ENCODE measurements at places on chromosomes 13 and 19. TPM values are rescaled to one million over a fixed set of nuclear protein-coding genes. Genes with fewer than 3 reads are reported as not detected.

ZNF491 gene
- 0.77 TPM for polyA plus RNA-seq

CTXN1 gene
- polyA plus RNA-seq: 53.8 TPM

S1PR4 gene
- not detected for polyA plus RNA-seq

DNA sequence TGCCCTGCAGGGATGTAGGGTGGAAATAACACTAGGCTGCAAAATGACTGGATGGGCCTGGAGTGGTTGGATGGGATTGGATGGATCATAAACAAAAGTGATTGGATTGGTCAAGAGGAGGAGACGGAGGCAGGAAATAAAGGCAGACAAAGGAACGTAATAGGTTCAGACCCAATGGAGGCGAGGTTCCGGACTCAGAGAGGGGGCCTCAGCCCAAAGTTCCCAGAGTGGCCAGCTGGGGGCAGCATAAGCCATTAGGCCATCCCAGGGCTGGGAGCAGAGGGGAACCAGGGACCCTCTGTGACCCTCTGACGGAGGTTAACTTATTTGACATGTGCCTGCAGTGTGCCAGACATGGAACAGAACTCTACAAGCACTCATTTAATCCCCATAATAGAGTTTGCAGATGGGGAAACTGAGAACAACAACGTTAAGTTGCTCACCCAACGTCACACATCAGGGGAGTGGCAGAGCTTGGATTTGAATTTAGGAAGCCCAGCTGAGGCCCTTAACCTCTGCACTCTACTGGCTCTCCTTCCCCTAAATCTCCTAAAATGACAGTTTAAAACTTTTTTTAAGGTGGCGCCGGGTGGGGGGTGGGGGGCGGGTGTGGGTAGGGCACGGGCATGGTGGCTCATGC, 15.3 kb upstream of the MAP1S start:
- no peak overlapping the region for H3K4me3 ChIP-seq
- no peaks in the 10 kb centered on the region for H3K27me3 ChIP-seq
- DNase-seq: peak; percentile 80
- H3K36me3 ChIP-seq: no peaks in the 10 kb centered on the region
- no peaks in the 10 kb centered on the region for H3K4me1 ChIP-seq

DNA sequence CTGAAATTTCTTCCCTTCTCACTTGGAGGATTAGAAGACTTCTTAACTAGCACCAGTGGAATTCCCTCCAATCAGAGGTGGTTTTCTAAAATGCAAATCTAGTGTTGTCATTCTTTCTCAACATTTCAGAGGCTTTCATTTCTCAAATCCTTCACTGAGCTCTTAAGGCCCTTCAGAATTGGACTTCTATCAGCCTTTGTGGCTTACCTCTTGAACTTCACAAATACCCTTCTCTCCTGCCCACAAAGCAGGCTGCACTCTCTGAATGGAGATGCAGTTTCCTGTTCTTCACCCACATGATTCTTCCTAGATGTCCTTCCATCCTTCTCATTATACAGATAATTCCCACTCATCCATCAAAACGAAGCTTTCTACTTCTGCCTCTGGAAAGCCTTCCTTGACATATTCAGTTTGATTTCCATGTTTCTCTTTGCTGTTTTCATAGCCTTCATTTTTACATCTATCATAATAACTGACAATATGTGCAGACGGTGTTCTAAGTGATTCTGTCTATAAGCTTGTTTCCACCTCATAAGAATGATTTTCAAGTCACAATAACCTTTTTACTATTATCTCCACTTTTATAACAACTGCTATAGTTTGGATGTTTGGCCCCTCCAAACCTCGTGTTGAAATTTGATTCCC, 123.1 kb upstream of the GPR12 start:
- no peaks in the 10 kb centered on the region for H3K27me3 ChIP-seq
- H3K4me3 ChIP-seq: no peak overlapping the region
- H3K4me1 ChIP-seq: peaks cover 11% of the 10 kb centered on the region
- H3K36me3 ChIP-seq: no peaks in the 10 kb centered on the region

GRCh38 chr13:50613356-50613831, 230.1 kb downstream of the DLEU7 start:
- H3K27me3 ChIP-seq: no peaks in the 10 kb centered on the region
- H3K27ac ChIP-seq: no peak overlapping the region
- peaks cover 9% of the 10 kb centered on the region for H3K4me1 ChIP-seq
- H3K4me3 ChIP-seq: no peak overlapping the region

GRCh38 chr13:106173346-106173745, 362.1 kb downstream of the EFNB2 start:
- no peaks in the 10 kb centered on the region for H3K36me3 ChIP-seq
- peaks cover 7% of the 10 kb centered on the region for H3K4me1 ChIP-seq
- no peak overlapping the region for H3K4me3 ChIP-seq
- H3K27me3 ChIP-seq: no peaks in the 10 kb centered on the region

- no peak overlapping the region for H3K4me3 ChIP-seq
These were observed 25.4 kb upstream of the C2CD4C start for GRCh38 chr19:434152-434960.

- H3K27ac ChIP-seq: peak overlapping the region; percentile 79
- peaks cover 4% of the 10 kb centered on the region for H3K4me1 ChIP-seq
- H3K27me3 ChIP-seq: no peaks in the 10 kb centered on the region
- H3K4me3 ChIP-seq: no peak overlapping the region
- DNase-seq: peak; percentile 93
These were observed 6.1 kb upstream of the KANK2 start for GRCh38 chr19:11203194-11204075.

DNA sequence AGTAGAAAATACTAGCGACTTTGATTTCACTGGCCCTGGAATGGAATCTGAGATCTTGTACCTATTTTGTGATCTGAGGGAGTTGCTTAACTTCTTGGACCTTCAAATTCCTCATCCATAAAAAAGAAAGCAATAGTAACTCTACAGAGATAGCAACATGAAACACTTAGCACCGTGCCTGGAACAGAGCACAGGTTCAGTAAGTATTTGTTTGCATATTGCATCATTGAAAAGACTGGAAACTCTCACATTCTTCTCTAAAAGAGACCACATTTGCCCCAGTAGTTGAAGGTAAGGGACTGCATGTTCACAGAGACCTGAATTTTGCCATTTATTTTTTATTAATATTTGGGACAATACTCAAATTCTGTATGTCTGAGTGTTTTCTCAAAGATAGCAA, 358.1 kb downstream of the COG6 start:
- H3K27ac ChIP-seq: no peak overlapping the region
- H3K4me1 ChIP-seq: no peaks in the 10 kb centered on the region
- H3K27me3 ChIP-seq: no peaks in the 10 kb centered on the region
- H3K36me3 ChIP-seq: no peaks in the 10 kb centered on the region
- no peak for DNase-seq

DNA sequence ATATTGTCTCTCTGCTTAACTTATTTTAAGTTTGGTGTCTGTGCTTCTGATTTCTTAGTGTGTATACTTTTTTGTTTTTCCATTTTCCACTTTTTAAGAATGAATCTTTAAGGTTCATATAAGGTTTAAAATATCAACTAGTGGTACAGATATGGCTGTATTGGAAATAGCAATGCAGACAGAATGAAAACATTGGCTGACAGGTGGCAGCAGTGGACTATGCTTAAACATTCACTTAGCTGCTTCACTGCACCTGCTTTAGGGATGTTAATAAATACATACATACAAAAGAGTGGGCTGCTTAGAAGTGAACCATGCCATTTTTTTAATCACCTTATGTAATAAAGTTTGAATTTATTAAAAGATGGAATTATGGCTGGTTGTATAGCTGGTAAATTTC, 27.3 kb downstream of the TM9SF2 start:
- no peak overlapping the region for H3K4me3 ChIP-seq
- no peak for DNase-seq
- no peak overlapping the region for H3K27ac ChIP-seq
- no peaks in the 10 kb centered on the region for H3K4me1 ChIP-seq
- H3K27me3 ChIP-seq: no peaks in the 10 kb centered on the region
- peaks cover 41% of the 10 kb centered on the region for H3K36me3 ChIP-seq

GRCh38 chr19:6378486-6378885, 2.8 kb upstream of the PSPN start:
- H3K27me3 ChIP-seq: no peaks in the 10 kb centered on the region
- no peak overlapping the region for H3K27ac ChIP-seq
- peaks cover 19% of the 10 kb centered on the region for H3K4me1 ChIP-seq
- no peak overlapping the region for H3K4me3 ChIP-seq
- no peak for DNase-seq
- peaks cover 36% of the 10 kb centered on the region for H3K36me3 ChIP-seq

DNA sequence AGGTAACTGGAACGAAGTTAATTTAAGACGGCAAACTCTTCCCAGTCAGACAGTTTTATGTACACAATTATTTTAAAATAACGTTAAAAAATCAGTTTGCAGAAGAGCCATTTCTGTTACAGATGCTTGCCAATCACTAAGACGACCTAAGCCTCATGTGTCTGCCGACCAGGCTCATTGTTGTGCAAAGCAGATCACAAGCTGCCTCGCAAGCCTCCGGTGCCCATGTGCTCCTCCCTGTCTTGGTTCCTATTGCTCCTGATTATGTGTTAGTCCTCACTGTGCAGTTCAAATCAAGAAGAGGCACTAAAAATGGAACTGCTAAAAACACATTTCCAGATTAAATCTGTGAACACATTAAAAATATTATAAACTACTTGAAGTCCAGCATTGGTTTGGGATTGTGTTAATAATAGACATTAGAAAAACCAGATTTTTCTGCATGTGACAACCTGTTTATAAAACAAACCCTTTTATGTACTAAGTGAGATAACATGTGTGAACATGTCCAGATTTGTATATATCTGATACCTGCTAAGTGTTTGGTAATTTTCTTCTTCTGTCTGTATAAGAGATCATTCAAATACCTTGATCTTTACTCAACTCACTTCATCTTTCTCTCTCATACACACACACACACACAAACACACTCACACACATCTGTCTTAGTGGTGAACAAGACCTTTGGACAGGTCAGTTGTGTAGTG, 81.9 kb upstream of the SLC15A1 start:
- peaks cover 2% of the 10 kb centered on the region for H3K36me3 ChIP-seq
- DNase-seq: no peak
- peaks cover 21% of the 10 kb centered on the region for H3K4me1 ChIP-seq
- H3K4me3 ChIP-seq: no peak overlapping the region

GRCh38 chr13:30181888-30182651, 125.3 kb downstream of the KATNAL1 start:
- peaks cover 16% of the 10 kb centered on the region for H3K4me1 ChIP-seq
- H3K27ac ChIP-seq: no peak overlapping the region
- DNase-seq: no peak
- H3K36me3 ChIP-seq: no peaks in the 10 kb centered on the region

GRCh38 chr13:108968566-108968965, 339.2 kb downstream of the MYO16 start:
- no peaks in the 10 kb centered on the region for H3K27me3 ChIP-seq
- H3K36me3 ChIP-seq: no peaks in the 10 kb centered on the region
- no peak overlapping the region for H3K27ac ChIP-seq

DNA sequence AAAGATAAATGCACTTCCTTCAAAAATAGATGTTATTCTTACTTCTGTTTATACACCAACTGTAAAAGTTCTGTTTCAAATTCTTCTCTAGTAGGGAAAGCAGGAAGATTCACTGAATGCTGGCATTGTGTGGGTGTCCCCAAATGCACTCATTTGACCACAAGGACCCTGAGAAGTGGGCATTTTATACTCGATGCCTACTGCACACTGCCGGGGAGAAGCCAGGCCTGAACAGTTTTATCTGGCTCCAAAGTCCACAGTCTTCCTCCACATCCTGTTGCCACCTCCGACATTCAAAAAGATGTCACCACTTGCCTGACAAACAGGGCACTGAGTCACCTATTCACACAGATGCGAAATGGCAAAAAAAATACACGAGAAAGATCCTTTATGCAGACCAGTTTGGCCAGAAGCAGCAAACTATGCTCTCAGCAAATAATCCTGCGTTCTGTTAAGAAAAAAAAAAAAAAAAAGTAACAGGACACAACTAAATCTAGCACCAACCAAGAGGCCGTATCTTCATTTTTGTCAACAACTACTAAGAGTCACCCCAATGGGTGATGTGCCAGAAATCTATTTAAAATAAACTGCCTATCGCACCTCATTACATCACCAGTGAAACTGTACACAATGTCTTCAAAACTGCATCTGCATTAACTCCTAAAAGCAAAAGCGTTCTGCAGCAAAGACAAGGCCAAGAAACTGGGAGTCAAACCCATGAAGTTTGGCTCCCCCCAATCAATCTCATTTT, 6.2 kb downstream of the ZC3H4 start:
- no peak for DNase-seq
- peaks cover 30% of the 10 kb centered on the region for H3K36me3 ChIP-seq
- peaks cover 42% of the 10 kb centered on the region for H3K4me1 ChIP-seq
- H3K27ac ChIP-seq: peak overlapping the region; percentile 99
- no peak overlapping the region for H3K4me3 ChIP-seq
- no peaks in the 10 kb centered on the region for H3K27me3 ChIP-seq

Measured in SK-N-SH (cell line).